ENCODE measurements at places on chromosomes 11 and 22.

DNA sequence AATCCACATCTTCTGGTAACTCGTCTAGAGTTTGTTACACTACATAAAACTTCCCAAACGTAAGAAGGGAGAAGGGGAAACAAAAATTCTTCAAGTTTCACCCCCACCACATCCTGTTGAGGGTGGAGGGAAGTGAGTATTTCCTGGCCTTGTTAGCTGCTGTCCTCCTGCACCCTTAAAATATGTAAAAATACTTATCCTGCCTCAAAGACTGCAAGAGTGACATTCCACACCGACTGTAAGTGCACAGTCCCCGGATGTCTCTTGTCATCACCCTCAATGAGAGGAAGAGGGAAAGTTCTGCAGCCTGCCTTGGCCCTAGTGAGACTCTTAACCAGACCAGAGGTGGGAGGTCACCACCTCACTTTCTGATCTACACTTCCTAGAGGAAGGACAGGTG lies 3.3 kb downstream of the TMEM121B start:
- DNase-seq = no peak

DNA sequence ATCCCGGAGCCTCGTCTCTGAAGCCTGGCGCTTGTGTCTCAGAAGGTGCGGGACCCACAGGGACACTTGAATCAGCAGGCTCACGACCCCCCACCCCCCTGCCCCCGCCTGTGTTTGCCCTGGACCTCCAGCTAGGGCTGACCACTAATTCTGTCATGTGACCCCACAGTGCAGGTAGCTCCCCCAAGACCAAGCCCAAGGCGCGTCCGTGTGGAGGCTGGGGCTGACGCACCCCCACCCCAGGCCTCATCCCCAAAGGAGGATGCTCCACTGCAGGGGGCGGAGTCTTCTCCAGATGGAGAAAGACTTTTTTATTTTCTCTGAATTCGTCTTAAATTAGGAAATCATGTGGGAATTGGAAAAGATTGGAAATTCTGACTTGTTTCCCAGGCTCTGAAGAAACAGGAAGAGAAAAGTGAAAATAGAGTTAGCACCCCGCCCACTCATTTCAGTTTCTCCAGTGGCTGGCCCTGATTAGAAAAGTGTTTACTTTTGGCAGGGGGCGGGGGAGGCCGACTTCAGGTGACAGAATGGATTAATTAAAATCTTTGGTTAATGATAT lies 1.0 kb upstream of the RELA start:
- DNase-seq = peak; percentile 81

DNA sequence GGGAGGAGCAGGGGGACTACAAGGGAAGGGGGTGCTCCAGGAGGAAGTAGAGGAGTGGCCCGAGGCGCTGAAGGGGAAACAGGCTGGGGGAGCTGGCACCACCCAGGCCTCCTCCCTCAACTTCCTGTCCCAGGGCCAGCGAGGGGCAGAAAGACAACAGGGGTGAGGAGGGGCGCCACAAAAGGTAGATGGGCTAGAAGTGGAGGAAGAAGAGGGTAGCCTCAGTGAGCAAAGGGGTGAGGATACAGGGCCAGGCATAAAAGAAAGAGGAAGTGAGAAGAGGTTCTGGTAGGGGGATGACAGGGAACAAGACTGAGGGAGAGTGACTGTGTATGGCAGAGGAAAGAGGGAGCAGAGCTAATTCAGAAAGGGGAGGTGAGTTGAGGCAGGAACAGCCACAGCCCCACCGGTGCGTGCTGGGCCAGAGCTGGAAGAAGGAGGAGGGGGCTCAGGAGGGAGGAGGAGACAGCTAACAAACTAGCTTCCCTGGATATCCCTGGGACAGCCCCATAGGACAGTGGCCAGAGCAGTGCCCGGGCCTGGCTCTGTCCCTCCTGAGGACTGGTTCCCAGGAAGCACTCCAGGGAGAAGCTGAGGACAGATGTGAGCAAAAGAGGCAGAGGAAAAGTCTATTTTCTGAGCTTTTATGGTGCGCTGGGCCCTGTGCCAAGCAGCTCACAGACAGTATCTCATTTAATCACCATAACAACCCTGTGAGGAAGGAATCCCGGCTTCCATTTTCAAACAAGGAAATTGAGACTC lies 8.5 kb downstream of the DCHS1 start:
- peak; percentile 50 for DNase-seq

DNA sequence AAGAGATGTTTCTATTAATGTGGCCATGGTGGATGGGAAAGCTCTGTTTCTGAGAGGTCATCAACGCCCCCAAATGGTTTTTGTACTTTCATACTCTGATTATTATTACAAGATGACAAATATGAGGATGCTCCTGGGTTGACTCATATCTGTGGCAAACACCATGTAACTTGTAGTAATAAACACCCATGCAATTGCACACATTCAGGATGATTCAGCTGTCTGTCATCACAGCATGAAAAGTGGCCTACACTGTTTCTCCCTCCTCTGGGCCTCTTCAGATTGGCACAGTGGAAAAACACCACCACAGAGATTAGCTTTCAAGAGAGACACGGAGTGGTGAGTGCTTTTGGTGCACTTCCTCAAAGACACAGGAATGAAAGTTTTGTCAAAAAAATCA lies 85.4 kb downstream of the MTNR1B start:
- DNase-seq = peak; percentile 88

DNA sequence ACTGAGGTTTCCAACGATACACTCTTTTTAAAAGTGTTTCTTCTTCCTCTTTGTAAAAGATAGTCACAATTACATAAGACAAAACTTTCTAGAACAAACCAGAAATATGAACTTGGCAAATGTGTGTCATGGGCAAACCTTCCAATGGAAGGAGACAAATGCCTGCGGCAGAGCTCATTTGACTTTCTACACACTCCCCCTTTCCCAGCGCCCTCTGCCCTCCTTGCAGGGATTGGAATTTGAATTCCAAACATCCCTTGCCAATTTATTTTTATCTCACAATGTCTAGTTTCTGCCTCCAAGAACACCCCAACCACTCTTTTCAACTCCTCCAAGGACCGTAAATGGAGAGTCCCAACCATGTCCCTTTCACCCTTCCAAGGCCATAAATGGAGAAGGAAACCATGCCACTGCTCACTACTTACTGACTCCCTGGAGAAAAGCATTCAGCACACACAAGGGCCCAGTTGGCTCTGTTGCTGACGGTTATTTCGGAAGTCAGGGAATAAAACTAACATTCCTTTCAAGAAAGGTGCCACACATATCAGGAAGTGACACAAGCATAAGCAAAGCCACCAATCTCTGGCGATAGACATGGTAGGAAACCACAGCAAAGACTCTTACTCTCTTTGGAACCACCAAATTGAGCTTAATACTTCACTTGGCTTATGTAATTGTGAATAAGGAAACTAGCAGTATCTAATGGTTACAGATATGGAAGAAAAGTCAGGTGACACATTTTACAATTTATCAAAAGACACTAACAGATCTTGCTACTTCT lies 15.0 kb upstream of the ESAM start:
- DNase-seq = no peak

DNA sequence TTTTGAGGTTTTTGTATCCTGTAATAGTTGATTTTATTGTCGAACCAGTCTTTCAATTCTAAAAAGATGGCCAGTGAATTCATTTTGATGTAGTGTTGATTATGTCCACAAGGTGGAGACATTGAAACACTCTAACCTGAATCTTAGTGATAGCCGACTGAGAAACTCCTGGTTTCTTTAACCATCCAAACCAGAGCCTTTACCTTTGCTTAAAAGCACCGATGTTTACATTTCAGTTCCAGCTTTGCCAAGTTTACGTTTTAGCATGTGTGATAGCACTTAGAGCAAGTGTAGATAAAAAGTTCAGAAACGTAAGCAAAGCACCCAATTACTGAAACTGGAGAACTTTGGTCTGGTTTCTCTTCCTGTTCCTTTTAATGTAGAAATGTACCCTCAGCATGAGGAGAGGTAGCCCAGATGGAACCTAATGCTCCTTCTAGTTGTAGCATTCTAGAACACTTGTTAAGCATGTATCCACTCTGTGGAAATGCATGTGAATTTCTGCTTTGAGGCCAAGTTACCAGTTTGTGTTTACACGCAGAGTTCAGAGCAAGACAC lies 208.6 kb downstream of the DBX1 start:
- peak; percentile 90 for DNase-seq

DNA sequence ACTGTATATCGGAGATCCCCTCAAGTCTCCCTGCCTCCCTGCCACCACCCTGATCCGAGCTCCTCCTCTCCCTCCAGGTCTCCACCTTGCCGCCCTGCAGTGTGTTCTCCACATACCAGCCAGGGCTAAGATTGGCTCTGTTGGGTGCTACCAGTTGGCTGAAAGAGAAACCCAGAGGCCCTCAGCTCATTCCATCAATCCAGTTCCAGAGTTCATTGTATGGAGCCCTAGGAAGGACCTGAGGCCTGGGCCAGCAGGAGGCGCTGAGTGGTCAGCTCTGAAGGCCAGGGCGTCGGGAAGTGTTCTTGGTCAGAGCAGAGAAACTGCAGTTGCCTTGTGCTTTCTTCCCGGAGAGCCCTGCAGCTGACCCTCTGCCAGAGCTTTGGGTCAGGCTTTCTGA lies 2.2 kb upstream of the TOP3B start:
- DNase-seq = peak; percentile 36

- DNase-seq = no peak
Observed at GRCh38 chr11:128232588-128232987, 354.8 kb downstream of the ETS1 start.

DNA sequence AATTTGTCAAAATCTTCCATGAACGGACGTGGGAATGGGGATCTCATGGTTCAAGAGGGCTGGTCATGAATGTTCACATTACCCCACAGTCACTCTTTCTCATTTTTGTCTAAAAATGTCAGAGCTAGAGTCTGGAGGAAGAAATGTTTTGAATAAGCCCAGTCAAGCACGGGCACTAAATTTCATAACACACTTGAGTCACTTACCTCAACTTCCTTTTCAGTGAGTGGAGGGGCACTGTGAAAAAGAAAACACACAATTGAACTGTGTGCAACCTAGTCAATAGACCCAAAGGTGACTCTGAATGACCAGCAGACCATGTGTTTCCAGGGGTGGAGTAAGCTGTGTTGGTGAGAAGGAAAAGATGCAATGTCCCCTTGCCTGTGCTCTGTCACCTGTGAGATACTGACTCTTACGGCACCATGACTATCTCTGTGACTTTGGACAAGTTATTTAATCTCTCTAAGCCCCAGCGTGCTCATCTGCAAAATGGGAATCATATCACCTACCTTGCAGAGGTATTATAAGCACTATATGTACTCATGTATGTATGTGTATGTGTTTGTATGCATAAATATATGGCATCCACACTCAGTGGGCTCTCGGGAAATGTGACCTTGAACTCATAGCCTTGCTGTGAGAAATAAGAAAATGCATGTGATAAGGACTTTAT lies 38.2 kb upstream of the LYVE1 start:
- DNase-seq = peak; percentile 78

- no peak for DNase-seq
Observed at GRCh38 chr11:11636671-11637070, 14.9 kb upstream of the GALNT18 start.

- peak; percentile 11 for DNase-seq
Observed at GRCh38 chr11:19453651-19454257, 213.0 kb upstream of the E2F8 start.

GRCh38 chr11:70549386-70549785 lies 151.1 kb downstream of the CTTN start:
- no peak for DNase-seq

DNA sequence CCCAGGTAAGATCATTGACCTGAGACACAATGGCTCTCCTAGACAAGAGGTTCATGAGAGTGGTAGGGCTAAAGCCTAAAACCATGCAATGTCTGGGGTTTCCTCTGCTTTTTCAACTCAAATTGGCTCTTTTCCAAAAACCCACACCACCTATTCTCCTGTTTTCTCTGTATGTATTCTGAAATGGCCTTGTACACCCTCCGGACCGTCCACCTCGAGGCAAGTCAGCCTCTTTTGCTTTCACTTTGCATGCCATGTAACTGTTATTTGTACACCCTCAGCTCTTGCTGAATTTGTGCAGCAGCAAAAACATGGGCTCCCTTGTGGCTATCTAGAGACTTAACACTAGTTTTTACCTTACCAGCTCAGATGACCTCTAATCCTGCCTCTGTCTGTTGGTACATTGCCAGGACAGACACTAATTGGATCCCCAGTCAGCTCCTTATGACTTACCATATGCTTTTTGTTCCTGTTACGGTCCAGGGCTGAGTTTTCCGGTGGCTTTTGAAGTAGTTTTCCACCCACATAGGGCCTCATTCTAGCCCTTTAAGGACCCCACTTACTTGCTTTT lies 288.0 kb downstream of the SBF2 start:
- no peak for DNase-seq

GRCh38 chr11:103939694-103940093 lies 96.7 kb upstream of the DDI1 start:
- no peak for DNase-seq

- no peak for DNase-seq
Observed at GRCh38 chr11:47979378-47980087, 826 bp upstream of the PTPRJ start.
